ENCODE measurements at places on chromosomes 13 and 19. TPM values are rescaled to one million over a fixed set of nuclear protein-coding genes. Genes with fewer than 3 reads are reported as not detected.

SOHLH2 gene
- 0.20 TPM for total RNA-seq

OR7D2 gene
- not detected for total RNA-seq

SLC17A7 gene
- total RNA-seq = 0.59 TPM

MISP3 gene
- total RNA-seq = 12.1 TPM

FFAR1 gene
- not detected for total RNA-seq

KIR2DL3 gene
- not detected for total RNA-seq

ZNF30 gene
- 1.5 TPM for total RNA-seq

DNM2 gene
- 144 TPM for total RNA-seq

DNA sequence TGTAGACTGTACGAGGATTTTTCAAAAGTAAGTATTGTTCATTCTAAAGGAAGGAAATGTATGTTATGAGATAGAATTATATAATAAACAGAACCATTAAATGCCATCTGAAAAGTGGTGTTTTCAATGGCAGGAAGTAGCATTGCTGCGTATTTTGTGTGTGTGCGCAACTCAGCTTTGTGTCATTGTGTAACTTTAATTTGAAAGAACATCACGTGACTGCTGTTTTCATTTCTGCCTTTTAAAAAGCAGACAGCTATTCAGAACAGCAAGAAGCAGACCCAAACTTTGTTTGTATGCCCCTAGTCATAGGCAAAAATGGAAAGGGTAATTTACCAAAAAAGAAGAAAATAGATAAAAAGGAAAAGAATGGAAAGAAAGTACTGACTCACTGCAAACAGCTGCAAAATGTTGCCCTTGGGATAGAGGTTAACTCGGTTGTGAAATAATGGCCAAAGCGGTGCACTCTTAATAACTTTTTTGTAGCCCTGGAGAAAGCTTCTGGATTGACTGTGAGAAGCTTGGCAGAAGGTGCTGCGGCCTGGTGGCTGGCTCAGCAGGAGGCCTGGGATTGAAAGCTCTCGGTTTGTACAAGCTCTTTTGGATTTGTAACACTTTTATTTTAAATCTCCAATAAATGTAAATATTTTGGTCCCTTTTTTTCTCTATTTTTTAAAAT is 97.3 kb downstream of the GGACT start:
- DNase-seq = peak; percentile 72

GRCh38 chr13:99282264-99283231 is 24.4 kb upstream of the GPR18 start:
- no peak for DNase-seq

DNA sequence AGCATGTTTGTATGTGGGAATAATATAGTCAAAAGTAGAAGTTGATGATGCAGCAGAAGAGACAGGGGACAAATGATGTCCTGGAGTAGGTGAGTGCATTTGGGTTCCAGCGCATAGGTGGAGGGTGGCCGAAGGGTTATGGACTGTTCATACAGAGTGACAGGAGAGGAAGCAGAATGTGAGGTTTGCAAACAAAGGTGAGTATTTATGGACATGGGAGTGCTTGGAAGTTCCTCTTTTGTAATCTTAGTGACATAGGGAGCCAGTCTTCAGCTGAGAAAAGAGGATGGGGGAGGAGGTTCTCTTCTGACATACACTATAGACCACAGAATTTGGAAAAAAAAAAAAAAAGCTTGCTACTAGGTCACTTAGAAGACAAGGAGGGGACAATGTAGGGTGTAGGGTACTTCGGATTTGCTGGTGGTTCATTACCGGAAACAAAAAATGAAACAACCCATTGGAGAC is 331.6 kb downstream of the DLEU7 start:
- no peak for DNase-seq

- no peak for DNase-seq
Observed at GRCh38 chr13:112333756-112334543, 42.2 kb upstream of the SPACA7 start.

DNA sequence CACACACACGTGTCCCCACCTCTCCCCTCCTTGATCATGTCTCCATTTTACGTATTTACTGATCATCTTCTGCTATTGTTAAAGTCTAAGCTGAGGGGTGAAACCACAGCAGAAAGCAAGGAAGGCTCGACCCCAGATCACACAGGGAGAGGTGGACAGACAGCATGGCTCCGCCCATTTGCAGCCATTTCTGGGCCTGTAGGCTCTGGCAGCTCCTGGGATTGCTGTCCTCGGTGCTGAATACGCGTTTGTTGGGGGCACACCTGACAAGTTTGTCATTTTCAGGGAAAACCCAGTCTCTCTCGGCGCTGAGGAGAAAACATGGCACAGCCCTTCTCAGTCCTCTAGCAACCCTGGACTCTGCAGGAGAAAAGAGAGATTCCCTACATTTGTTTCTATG is 8.0 kb downstream of the TMEM86B start:
- no peak for DNase-seq

DNA sequence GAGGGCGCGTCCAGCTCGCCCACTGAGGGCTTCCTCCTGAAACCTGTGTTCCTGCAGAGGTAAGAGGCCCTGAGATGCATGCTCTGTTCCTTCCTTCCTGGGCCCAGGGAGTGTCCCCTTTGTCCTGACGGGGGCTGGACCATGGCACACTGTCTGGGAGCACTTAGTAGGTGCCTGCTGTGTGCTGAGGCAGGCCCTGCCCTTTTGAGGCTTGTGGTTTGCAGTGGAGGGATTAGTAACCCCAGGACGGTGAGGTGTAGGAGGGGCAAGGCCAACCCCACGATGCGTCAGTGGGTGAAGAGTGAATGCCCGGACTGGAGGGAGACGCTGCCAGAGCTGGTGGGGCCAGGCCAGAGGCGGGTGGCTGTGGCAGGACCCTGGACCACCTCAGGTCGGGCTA is 11.2 kb upstream of the F2RL3 start:
- DNase-seq = no peak

DNA sequence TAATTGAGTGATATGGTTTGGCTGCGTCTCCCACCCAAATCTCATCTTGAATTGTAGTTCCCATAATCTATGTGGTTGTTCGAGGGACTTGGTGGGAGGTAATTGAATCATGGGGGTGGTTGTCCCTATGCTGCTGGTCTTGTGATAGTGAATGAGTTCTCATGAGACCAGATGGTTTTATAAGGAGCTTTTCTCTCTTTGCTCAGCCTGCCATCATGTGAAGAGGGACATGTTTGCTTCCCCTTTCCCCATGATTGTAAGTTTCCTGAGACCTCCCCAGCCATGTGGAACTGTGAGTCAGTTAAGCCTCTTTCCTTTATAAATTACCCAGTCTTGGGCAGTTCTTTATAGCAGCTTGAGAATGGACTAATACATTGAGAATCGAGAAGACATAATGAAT is 480.1 kb downstream of the GPC5 start:
- DNase-seq = no peak

DNA sequence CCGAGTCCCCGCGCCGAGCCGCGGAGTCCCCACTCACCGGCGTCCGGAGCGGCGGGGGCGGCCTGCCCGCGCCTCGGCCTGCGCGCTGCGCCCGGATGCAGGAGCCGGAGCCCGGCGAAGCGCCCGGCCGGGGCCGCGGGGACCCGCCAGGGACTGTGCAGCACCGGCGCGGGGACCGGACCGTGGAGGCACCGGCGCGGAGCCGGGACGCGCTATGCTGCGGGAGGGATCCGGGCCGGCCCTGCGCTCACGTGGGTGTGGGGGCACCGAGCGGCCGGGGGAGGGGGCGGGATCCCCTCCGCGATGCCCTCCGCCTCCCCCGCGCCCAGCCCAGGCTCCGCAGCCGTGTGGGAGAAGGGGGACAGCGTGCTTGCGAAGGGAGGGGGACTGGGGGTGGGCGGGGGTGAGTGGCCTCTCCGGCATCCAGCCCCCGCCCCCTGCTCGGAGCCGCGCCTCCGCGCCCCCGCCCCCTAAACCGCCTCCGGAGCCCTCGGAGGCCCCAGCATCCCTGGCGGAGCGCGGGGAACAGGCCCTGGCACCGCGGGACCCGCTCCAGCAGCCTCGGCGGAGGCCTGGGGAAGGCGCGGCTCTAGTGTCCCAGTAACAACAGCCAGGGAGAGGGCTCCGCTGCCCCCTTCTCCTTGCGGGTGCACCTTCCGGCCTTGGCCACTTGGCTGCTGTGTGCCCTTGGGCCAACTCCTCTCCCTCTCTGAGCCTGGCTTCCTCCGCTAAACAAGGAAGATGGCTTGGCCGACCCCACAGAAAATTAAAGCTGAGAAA is at the start of gene SLC1A6:
SLC1A6 (minus strand) TSS at position 389 of the 780 bp plus-strand sequence. CDS start 6,954 bp downstream, outside the sequence.
- DNase-seq = no peak

DNA sequence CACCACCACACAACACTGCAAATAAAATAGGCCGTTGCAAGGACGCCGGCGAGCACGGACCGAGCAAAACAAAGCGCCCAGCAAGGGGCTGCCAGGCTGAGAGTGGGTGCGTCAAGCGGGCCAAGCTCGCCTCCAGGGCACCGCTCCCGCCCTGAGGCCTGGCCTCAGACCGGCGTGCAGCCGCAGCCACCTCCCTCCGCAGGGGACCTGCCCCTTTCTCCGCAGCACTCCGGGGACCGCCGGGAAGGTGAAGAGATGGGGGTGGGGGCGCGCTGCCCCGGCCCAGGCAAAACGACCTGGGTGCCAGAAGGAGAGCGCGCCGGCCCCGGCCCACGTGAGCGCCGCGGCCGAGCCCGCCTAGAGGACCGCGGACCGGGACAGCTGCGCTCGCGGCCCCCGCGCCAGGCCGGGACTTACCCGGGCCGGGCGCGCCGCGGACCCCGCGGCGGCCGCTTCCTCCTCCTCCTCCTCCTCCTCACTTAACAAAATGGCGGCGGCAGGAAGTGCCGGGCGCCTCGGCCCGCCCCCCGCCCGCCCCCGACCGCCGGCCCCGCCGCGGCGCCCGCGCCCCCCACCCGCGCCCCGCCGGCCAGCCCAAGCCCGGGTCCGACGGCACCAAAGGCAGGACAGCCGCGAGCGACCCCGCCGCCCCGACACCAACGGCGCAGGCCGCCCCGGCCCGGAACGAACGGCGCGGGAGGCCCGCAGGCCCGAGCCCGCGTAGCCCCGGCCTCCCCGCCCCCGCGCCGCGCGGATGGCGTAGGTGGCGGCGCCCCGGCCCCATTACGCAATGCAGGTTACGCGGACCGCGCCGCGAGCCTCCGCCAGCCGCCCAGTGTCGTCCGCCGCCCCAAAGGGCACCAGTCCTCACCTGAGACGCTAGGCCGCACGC is 674 bp downstream of the BRD4 start:
- no peak for DNase-seq

- DNase-seq = no peak
Observed at GRCh38 chr19:3961007-3961406, 9.9 kb downstream of the DAPK3 start.

- DNase-seq = peak; percentile 69
Observed at GRCh38 chr19:10686661-10687517, 14.3 kb upstream of the QTRT1 start.

DNA sequence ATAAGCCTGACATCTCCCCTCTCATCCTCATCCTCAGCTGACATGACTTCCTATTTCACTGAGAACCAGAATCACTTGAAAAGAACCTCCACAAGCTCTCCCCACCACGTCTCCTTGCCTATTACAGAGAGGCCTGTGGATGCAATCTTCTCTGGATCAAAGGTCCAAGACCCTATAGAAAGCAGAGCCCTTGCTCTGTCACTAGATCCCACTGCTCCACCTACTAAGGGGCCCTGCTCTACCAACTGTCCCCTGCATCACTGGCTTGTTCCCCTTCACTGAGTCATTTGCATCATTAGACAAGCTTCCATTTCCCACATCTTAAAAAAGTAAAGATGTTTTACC is 40.8 kb downstream of the RCBTB2 start:
- DNase-seq = no peak

GRCh38 chr13:80685942-80686341 is 345.0 kb upstream of the SPRY2 start:
- no peak for DNase-seq

- no peak for DNase-seq
Observed at GRCh38 chr13:95100525-95101433, 200.5 kb downstream of the ABCC4 start.

- peak; percentile 63 for DNase-seq
Observed at GRCh38 chr13:112781881-112782361, 92.1 kb downstream of the ATP11A start.

DNA sequence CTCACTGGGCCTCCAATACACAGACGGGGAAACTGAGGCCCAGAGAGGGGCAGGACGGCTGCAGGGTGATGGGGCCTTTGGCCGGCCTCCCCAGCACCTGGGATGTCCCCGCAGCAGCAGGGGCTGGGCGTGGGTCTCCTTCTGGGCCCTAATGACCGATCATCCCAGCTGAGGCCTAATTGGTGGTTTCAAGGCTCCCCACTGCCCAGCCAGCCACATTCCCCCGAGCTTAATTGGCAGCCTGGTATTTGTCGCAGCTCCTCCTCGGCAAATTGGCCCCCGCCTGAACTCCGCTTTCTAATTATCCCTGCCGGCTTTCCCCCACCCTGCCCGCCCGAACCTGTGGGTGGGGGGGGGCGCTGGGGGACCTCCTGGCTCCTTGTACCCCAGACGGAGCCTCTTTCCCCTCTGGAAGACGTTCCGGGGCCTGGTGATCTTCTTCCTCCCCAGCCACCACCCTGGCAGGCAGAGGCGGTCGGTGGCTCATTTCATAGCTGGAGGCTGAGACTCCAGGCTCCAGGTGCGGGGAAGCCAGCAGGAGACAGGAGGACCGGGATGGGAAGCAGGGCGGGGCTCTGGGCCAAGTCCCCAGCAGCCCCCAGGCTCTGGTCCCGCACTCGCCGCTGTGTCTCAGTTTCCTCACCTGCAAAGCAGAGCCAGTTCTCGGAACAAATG is 27.2 kb upstream of the WDR18 start:
- no peak for DNase-seq

- DNase-seq = no peak
Observed at GRCh38 chr19:11534948-11535347, 3.7 kb upstream of the CNN1 start.

GRCh38 chr13:75651013-75651412 is 14.9 kb downstream of the LMO7 start:
- no peak for DNase-seq

DNA sequence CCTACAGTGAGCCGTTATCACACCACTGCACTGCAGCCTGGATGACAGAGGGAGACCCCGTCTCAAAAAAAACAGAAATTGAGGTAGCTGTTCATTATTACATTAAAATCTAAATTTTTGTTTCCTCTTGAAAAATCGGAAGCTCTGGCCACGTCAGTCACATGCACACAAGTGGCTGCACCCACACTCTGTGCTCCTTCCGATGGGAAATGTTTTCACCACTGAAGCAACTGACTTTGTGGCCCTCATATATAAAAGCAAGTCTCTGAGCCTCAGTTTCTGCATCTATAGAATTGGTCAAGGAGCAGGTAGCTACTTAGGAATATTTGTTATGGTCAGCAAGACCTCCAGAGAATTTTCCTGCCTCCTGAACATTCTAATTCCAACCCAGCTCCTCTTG is 4.5 kb downstream of the LRRC25 start:
- DNase-seq = no peak

- DNase-seq = no peak
Observed at GRCh38 chr13:33910255-33910654, 92.3 kb downstream of the RFC3 start.

DNA sequence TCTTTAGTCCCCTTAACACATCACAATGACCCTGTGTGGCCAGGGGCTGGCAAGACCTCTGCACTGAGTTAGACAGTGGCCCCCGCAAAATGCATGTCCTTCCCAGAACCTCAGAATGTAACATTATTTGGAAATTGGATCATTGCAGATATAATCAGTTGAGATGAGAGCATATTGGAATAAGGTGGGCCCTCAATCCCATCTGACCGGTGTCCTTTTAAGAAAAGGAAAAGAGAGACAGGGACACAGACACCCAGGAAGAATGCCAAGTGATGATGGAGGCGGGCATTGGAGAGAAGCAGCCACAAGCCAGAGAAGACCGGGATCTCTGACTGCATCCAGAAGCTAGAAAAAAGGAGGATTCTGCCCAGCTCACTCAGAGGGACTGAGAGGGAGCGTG is 1.8 kb downstream of the FAM187B start:
- DNase-seq = peak; percentile 9
